Caco-2 (cell line): ENCODE measurements at places on chromosomes 7 and 10. TPM values are rescaled to one million over a fixed set of nuclear protein-coding genes. Genes with fewer than 3 reads are reported as not detected.

EPHB4 gene
- 112 and 117 TPM in 2 replicates for total RNA-seq

DNA sequence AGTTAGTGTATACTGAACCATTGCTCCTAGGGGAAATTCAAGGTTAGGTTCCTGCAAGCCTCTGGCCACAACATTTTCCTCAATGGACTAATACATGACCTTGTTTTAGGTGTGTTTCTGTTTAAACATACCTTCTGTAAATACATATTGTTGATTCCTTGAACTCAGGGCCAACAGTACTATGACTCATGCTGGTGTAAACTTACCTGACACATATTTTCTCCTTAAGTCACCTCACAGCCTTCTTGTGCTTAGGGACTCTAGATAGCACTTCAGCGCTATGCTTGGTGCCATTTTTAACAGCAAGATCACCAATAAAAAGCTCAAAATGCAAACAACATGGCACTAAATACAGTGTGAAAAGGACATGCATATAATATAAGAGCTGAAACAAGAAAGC is 176.4 kb downstream of the TAX1BP1 start:
- no peak overlapping the region for H3K27ac ChIP-seq
- H3K4me3 ChIP-seq = no peak overlapping the region
- H3K27me3 ChIP-seq = no peaks in the 10 kb centered on the region
- no peaks in the 10 kb centered on the region for H3K4me1 ChIP-seq

MUC3A gene
- total RNA-seq = 25.1 and 27.0 TPM in 2 replicates

TMEM139 gene
- 19.1 and 26.2 TPM in 2 replicates for total RNA-seq

PKD2L1 gene
- total RNA-seq = 0.19 TPM in 1 of 2 replicates, not detected in the other

LRRD1 gene
- not detected in 2 replicates for total RNA-seq

PRPS1L1 gene
- not detected in 2 replicates for total RNA-seq
